ENCODE measurements at places on chromosomes 7 and 10. TPM values are rescaled to one million over a fixed set of nuclear protein-coding genes. Genes with fewer than 3 reads are reported as not detected.

The CYP2C8 gene
- not detected for total RNA-seq

The MSS51 gene
- total RNA-seq, result 12.9 TPM

The EFCAB10 gene
- not detected for total RNA-seq

The LIPK gene
- total RNA-seq, result not detected

The AKR1B1 gene
- total RNA-seq, result 201 TPM

The CRCP gene
- total RNA-seq, result 17.6 TPM

The MAPK8 gene
- 35.9 TPM for total RNA-seq

The CALY gene
- not detected for total RNA-seq

The SLC35G1 gene
- 1.5 TPM for total RNA-seq

The CLEC5A gene
- not detected for total RNA-seq

The CD36 gene
- total RNA-seq, result 1,108 TPM

The MYH16 gene
- not detected for total RNA-seq

The MCU gene
- total RNA-seq, result 14.4 TPM

The ODAD2 gene
- total RNA-seq, result not detected

The CDH23 gene
- 6.0 TPM for total RNA-seq

The DPY19L1 gene
- total RNA-seq, result 20.5 TPM

The ZNF727 gene
- 2.0 TPM for total RNA-seq

The TRIM73 gene
- total RNA-seq, result 1.6 TPM

The CFAP69 gene
- total RNA-seq, result 1.8 TPM

The LDB3 gene
- total RNA-seq, result 1,657 TPM

The PCGF6 gene
- total RNA-seq, result 6.7 TPM

The SHOC2 gene
- 58.4 TPM for total RNA-seq

The CH25H gene
- 1.3 TPM for total RNA-seq

The CCNY gene
- total RNA-seq, result 83.0 TPM

The MRLN gene
- total RNA-seq, result not detected

The IMMP2L gene
- 12.5 TPM for total RNA-seq

The USP6NL gene
- 9.7 TPM for total RNA-seq

The PDGFA gene
- total RNA-seq, result 20.3 TPM

The PAPOLB gene
- total RNA-seq, result not detected

The MEOX2 gene
- 14.4 TPM for total RNA-seq

The CLDN3 gene
- total RNA-seq, result not detected

The NEBL gene
- total RNA-seq, result 855 TPM

The MSMB gene
- not detected for total RNA-seq

The NUTM2B gene
- 0.36 TPM for total RNA-seq

The CPEB3 gene
- 10.1 TPM for total RNA-seq

The EIF5AL1 gene
- 0.12 TPM for total RNA-seq

The PRSS37 gene
- total RNA-seq, result not detected

The GCC1 gene
- total RNA-seq, result 6.7 TPM

The CPVL gene
- 160 TPM for total RNA-seq

The XPNPEP1 gene
- total RNA-seq, result 60.4 TPM

The CPED1 gene
- 40.6 TPM for total RNA-seq

The RBP4 gene
- 4.6 TPM for total RNA-seq

The RELN gene
- total RNA-seq, result 1.4 TPM

The DOCK1 gene
- 14.4 TPM for total RNA-seq

The NUDT13 gene
- total RNA-seq, result 5.7 TPM

All from heart left ventricle (tissue), 16 donors.